ENCODE measurements at places on chromosomes 5 and 9. TPM values are rescaled to one million over a fixed set of nuclear protein-coding genes. Genes with fewer than 3 reads are reported as not detected.

DNA sequence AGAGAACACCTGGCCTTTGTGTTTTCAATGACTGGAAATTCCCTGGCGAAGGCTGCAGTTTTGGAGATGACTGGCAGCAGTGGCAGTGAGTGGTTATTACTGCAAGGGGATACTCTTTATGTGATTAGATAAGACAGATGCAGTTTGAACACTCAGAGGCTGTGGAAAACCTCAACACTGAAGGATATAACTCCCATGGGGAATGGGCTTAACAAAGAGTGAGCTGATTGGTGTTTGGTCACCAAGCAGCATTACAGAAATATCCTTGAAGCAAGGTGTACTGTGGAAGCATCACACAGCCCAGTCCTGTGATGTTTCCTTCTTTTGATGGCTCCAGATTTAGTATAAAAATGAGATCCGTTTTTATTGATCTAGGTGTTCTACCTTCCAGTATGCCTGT lies 490.7 kb upstream of the PTPRD start:
- H3K36me3 ChIP-seq = no peaks in the 10 kb centered on the region
- no peaks in the 10 kb centered on the region for H3K27me3 ChIP-seq
- DNase-seq = no peak
- H3K4me1 ChIP-seq = no peaks in the 10 kb centered on the region
- H3K27ac ChIP-seq = no peak overlapping the region

The C5orf58 gene
- not detected for total RNA-seq

The SLC25A46 gene
- total RNA-seq = 61.2 TPM

GRCh38 chr5:150465927-150466326 lies 16.4 kb upstream of the RPS14 start:
- no peak overlapping the region for H3K4me3 ChIP-seq
- H3K36me3 ChIP-seq = no peaks in the 10 kb centered on the region
- no peaks in the 10 kb centered on the region for H3K4me1 ChIP-seq
- H3K27ac ChIP-seq = no peak overlapping the region

The FAM153A gene
- total RNA-seq = 6.9 TPM

GRCh38 chr9:125484350-125485282 lies 222.4 kb downstream of the MAPKAP1 start:
- H3K27me3 ChIP-seq = no peaks in the 10 kb centered on the region
- DNase-seq = no peak
- H3K36me3 ChIP-seq = peaks cover 7% of the 10 kb centered on the region
- H3K4me1 ChIP-seq = no peaks in the 10 kb centered on the region
